Left colon (tissue), 2 donors: ENCODE measurements at places on chromosomes 1 and 21.
A peak's percentile ranks its signal among the peaks of the same experiment; 100 is the strongest.

DNA sequence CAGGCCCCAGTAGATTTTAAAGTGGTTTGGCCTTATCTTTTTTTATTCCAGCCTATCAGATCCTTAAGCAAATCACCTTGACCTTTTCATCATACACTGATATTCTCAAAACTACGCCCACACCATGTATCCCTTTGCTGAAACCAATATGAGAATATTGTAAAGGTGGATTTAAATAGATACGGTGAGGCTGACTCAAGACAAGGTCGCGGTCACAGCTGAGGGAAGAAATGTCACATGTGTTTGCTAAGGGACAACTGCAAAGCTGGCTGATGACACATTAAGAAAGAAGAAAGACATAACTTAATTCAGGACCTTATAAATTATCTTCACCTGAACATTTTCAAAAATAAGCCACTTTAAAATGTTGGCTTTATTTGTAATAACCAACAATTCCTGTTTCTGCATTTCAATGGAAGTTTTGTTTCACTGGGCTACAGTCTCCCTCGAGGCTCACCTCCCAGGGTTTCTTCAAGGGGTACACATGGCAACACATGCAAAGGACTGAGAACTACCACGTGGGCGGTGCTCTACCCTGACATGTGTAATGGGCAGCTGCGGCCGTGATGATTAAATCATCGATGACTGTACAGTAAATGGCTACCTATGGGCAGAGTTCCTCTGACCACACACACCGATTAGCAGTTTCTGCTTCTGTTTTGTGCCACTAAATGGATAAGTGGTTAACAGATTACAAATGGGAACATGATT, 189.5 kb downstream of the SIPA1L2 start:
- DNase-seq = no peak

- DNase-seq = no peak
Observed at GRCh38 chr21:32844653-32845436, 73.3 kb upstream of the PAXBP1 start.

DNA sequence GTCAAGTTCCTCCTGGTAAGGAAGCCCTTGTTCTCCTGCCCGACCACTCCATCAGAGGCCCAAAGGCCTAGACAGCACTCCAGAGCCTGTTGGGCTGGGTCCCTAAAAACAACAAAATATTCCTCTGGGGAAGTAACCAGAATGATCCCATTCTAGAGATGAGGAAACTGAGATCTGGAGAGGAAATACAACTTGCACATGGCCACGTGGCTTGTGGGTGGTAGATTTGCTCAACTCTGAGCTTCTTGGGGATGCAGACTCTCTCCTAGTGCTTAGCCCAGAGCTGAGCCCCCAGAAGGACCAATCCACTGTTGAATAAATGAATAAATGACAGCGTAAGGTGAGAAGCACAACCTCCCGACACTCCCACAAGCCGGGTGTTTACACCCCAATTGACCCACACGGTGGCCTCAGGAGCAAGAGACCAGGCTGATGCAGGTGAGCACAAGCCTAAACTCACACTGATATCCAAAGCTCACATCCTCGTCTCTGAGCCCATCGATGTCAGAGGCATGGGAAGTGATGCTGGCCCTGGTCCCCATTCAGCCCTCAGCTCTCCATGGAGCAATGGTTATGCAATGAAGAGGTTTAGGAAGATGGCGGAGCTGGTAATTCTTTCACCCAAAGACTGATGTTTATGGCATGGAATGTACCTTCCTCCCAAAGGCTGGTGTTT, 172.5 kb upstream of the EDN2 start:
- no peak for DNase-seq

GRCh38 chr1:234965111-234965510, 163.5 kb downstream of the TOMM20 start:
- no peak for DNase-seq

DNA sequence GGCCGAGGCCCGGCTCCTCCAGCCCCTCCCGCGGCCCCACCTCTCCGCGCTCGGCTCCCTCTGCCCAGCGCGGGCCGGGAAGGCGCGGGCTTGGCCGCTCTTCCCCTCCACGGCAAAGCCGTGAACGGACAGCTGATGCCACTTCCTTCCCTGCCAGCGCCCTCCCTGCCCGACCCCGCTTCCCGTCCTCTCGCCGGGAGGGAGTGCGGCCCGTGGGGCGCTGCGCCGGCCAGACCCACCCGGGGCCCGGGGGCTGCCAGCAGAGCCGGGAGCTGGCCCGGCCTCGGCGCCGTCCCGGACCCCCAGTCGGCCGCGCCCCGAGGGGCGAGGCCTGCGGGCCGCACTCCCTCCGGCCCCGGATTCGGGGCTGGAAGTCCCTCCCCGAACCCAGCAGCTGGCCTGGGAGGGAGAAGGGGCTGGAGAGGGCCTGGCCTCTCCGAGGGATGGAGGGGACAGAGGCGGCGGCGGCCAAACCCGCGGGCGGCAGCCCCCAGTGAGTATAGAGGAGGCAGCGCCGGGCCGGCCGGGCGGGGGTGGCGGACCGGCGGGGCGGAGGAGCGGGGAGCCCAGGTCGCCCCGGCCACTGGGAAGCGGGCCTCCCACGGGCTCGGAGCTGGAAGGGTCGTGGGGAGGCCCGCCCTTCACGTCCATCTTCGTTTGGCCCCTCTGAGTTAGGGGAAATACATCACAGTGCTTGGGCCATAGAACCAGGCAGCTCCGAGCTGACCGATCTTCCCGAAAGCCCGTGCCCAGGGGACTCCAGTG, at the start of gene KIAA1614:
Gene KIAA1614, plus strand, starts transcription at position 97 of the 765 bp plus-strand sequence. Its CDS starts 347 bp downstream, at position 444.
- DNase-seq = peak; percentile 25

DNA sequence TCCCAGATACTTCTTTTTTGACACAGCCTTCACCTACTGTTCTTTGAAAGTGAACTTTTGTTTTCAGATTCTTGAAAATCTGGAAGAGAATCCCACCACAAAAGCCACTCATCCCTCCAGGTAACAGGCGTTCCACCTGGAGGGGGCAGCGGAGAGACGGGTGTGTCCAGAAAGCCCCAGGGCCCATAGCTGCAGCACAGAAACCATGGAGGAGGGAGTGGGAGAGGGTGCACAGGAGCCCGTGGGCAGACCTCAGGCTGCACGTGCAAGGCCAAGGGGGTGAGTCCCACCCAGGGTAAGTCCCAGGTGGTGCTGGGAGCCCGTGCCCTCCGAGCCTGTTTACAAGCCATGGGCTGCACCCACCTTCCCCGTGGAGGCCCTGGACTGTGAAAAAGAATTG, 86.5 kb downstream of the PSMG1 start:
- no peak for DNase-seq
